ENCODE measurements at places on chromosomes 3 and 15. TPM values are rescaled to one million over a fixed set of nuclear protein-coding genes. Genes with fewer than 3 reads are reported as not detected.

DNA sequence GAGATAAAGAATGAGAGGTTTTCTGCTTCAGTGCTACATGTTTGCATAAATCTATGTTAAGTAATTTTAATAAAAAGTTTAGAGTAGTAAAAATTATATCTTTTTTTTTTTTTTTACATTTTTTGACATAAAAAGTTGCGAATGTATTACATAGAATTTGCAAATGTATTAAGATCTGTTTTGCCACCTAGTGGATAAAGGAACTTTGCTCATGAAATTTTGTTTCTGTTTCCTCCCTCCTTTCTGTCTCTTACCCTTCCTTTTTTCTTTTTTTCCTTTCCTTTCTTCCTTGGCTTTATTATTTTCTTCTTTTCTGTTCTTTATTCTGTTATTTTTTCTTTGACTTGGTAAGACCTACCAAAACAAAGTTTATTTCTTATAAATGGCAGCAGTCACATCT is 58.5 kb upstream of the UTS2B start:
- H3K27me3 ChIP-seq = no peaks in the 10 kb centered on the region
- H3K4me3 ChIP-seq = no peak overlapping the region
- DNase-seq = no peak
- H3K27ac ChIP-seq = no peak overlapping the region
- H3K4me1 ChIP-seq = no peaks in the 10 kb centered on the region

GOLGA8J gene
- 0.81 TPM for total RNA-seq

DNA sequence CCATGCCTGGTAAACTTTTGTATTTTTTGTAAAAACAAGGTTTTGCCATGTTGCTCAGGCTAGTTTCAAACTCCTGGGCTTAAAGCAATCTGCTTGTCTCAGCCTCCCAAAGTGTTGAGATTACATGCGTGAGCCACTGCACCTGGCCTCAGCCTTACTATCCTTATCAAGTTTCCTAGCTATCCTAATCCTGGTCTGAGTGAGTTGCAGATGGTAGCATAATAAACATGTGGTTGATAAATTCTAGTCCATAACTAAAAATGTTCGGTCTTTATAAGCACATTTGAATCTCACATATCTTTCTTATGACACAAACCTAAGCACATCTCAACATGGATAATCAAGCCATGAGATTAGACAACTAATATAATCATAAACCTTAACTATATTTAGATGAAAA is 18.5 kb downstream of the NPHP3 start:
- H3K4me1 ChIP-seq = no peaks in the 10 kb centered on the region
- no peaks in the 10 kb centered on the region for H3K27me3 ChIP-seq
- H3K27ac ChIP-seq = no peak overlapping the region
- H3K36me3 ChIP-seq = peaks cover 56% of the 10 kb centered on the region
- DNase-seq = no peak

GRCh38 chr3:151593928-151594327 is 133.1 kb upstream of the IGSF10 start:
- H3K27me3 ChIP-seq = no peaks in the 10 kb centered on the region
- DNase-seq = no peak
- H3K36me3 ChIP-seq = no peaks in the 10 kb centered on the region
- no peaks in the 10 kb centered on the region for H3K4me1 ChIP-seq
- H3K27ac ChIP-seq = no peak overlapping the region

All from heart right ventricle (tissue), 16 donors.